ENCODE measurements at places on chromosomes 3 and 15.

GRCh38 chr3:196916221-196916620, 26.1 kb downstream of the NCBP2 start:
- peak; percentile 65 for DNase-seq

GRCh38 chr3:140922634-140923033, 19.0 kb upstream of the SLC25A36 start:
- no peak for DNase-seq

GRCh38 chr3:114674036-114674435, 380.2 kb downstream of the TIGIT start:
- no peak for DNase-seq

DNA sequence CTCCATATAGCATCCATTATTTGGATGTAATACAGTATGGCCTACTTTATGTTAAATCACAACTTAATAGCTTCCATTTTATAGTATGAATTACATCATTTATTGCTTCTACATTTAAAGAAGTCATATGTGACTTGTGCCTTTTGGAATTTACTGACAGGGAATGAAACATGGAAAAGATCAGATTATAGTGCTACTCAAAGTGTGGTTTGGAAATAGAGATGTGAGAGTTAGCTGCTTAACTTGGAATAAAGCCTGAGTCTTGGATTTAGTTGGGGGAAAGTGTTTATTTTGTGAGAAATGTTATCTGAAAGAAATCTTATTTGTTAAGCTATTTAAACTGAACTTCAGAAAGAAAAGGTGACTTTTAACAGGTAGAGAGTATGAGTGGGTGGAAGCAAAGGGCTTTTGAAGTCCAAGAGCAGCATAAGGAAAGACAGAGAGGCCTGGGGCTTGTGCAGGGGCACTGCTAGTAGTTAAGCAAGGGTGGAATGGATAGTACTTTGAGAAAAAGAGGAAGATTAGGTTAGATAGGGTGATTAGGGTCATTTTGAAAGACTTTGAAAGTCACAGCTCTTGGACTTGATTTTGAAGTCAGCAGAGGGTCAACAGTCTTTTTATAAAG, 60.5 kb downstream of the SLMAP start:
- DNase-seq: peak; percentile 7

- DNase-seq: no peak
Observed at GRCh38 chr3:48432411-48433371, 2.8 kb upstream of the PLXNB1 start.

GRCh38 chr3:157407769-157408168, 28.9 kb upstream of the PTX3 start:
- no peak for DNase-seq

DNA sequence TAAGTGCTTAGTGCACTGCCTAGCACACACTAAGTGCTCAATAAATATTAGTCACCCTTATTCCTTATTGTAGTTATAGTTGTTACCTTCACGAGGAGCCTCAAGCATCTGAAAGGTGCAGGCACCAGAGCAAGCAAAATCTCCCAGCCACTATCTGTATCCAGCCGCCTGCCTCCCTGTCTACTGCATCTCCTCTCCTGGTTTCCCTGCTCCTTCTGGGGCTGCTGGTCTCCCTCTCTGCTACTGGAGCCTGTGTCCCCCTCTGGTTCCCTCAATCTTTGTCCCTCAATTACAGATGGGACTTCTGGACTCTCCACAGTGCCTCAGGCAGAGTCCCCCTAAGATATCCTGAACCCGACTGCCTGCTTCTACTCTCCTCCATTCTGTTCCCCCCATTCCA, 18.8 kb downstream of the MYL3 start:
- no peak for DNase-seq

DNA sequence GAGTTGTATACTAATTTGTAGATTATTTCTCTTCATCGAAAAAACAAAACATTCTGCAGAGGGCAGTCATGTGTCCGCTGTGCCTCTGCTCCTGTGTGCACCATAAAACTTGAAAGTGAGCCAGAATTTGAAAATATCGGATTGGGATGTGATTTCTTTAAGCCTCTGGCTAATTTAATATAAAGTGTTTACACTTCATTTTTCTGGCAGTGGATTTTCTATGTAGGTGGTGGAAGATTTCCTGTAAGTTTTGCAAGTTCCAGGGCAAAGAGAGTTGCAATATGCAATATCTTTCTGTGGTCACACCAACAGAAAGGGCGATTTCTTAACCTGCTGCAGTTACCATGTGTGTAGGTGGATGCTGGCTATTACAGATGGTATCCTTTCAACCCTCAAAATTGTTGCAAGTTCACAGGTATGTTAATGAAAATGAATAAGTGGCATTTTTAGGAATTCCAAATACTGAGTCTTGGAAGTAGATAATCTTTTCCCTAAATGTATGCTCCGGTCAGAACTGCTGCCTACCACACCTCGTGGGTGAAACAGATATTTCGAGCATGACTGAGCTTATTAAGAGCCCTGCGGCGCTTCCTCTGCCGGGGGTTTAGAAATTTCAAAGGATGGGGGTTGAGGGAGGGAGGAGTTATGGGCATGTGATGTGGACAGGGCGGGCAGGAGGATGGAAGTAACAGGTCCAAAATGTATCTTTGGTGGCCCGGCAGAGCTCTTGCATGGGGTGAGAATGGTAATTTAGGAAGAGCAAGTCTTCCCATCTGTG, 134.0 kb downstream of the PGPEP1L start:
- peak; percentile 79 for DNase-seq

DNA sequence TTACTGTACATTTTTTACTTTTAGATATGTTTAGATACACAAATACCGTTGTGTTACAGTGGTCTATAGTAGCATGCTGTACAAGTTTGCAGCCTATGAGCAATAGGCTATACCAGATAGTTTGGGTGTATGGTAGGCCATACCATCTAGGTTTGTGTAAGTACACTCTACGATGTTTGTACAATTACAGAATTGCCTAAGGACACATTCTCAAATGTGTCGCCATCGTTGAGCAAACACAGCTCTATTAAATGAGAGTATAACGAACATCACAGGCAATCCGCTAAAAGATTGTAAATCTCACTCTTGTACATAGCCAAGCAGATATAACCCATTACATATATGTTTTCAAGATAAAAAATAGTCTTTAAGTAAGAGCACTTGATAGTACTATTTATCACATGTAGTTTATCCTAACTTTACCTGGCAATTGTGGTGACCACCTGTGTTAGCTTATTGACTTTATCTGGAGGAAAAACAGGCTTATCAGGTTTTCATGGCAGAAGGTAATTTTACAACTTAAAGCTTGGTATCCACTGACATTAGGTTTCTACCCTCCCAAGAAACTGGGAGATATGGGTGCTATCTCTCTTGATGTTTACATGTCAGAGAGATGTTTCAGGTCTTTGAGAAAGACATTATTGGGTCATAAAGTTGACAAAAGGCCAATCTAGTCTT, 898.7 kb downstream of the NSUN3 start:
- DNase-seq: no peak

DNA sequence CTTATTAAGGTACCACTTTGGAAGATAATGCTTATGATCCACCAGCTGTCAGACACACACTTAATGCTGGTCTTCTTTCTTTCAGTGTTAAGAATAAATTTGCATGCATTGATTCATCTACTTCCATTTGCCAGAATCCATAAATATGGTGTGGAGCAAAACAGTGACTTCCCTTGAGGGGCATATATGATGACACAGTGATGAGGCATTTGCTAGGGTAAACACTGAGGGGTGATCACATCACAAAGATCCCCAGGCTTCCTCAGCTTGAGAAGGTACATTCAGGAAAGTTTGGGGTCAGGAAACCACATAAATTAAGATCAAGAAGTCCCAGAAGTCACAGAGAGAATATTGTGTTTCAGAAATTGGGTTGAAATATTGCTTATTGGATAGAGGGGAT, 9.9 kb upstream of the ZBED2 start:
- DNase-seq: no peak

GRCh38 chr3:380801-381200, 184.2 kb downstream of the CHL1 start:
- no peak for DNase-seq

DNA sequence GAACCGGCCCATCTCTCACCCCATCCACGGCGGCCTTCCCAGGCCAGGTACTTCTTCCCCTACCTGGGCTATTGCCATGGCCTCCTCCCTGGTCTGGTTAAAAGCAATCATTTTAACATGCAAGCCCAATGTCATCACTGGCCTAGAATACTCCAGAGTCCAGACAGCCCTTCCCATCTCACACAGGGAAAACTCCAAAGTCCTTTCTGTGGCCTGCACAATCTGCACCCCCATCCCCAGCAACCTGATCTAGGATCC, 45.8 kb upstream of the SLCO2A1 start:
- DNase-seq: no peak

GRCh38 chr3:134319931-134320330, 54.3 kb downstream of the AMOTL2 start:
- no peak for DNase-seq

GRCh38 chr3:150603980-150604319, 829 bp downstream of the SELENOT start:
- DNase-seq: no peak

DNA sequence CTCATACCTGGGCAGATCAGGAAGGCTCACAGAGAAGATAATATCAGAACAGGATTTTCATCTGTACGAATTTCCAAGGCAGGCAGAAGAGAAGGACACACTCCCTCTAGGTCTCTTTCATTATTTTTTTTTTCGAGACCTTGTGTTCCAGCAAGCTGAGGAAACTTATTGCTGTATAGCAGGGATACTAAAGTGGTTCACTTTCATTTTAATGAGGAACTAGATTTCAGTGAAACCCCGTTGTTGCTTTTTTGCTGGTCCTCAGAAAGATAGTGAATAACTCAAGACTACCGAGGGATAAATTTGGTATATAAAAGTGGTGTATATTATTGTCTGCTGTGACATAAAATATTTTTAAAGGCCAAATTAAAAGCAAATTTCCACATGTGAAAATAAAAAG, 24.6 kb downstream of the MEIS2 start:
- no peak for DNase-seq

GRCh38 chr3:172271386-172271976, 176.8 kb downstream of the GHSR start:
- DNase-seq: no peak

DNA sequence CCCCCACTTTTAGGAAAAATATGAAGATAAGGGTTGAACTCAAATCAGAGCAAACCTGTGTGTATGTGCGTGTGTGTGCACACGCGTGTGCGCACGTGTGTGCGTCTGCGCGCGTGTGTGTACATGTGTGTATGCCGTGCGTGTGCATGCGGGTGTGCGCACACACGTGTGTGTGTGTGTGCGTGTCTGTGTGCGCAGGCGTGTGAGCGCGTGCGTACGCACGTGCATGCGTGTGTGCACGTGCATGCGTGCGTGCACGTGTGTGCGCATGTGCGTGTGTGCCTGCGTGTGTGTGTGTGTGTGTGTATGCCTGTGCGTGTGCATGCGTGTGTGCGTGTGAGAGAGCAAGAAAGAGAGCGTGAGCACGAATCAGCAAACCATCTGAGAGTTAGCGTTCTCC, 20.7 kb downstream of the TNK2 start:
- no peak for DNase-seq

GRCh38 chr15:36598529-36599177, 19.2 kb downstream of the CDIN1 start:
- no peak for DNase-seq

GRCh38 chr3:97389936-97390335, 374.6 kb upstream of the ARL6 start:
- DNase-seq: no peak

GRCh38 chr3:194565597-194566190, 67.5 kb downstream of the TMEM44 start:
- no peak for DNase-seq

GRCh38 chr3:172586436-172586835, 63.2 kb upstream of the TNFSF10 start:
- DNase-seq: no peak

DNA sequence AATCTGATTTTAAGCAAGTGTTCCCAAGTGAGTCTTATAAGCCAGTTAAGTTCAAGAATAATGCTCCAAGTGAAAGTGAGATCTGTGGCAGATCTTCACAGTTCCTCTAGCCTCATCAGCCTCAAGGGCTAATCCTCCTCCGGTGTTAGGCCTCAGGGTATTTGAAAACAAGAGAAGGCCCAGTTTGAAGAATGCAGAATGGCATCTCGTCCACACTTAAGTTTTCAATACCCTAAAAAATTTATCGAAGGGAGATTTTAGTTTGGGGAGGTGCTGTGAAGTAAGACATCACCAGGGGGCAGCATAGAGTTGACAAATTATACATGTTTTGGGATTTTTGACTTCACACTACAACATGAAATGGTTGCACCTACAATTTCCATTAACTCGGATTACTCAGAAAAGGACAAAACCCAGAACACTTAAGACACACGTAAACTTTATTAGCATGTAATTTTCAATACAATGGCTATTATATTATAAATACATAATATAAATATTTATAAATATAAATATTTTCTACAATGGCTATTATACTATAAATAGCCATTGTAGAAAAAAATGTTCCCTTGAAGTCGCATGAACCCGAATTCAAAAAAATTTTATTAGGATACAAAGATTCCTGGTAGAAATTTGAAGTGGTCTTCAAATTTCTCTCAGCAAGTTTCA, 2.3 kb upstream of the TMEM266 start:
- peak; percentile 69 for DNase-seq

DNA sequence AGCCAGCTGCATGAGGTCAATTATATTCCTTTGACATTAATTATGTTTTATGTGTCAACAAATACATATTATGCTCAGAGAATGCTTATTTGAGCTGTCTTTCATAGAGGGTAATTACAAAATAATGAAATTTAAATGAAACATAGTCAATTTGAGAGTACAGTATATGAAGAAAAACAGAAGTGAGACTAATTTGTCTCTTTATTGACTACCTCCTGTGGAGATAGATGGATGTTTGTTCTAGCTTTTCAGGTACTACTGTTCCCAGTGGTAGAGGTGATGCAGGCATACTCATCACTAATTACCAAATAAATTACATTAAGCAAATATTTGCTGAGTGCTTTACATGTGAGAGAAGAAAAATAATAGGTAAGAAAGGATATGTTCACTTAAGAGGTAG, 1129.6 kb downstream of the OTOL1 start:
- DNase-seq: no peak

- no peak for DNase-seq
Observed at GRCh38 chr3:164608554-164609276, 469.6 kb downstream of the SI start.

- DNase-seq: no peak
Observed at GRCh38 chr15:25884370-25884769, 21.2 kb upstream of the ATP10A start.

DNA sequence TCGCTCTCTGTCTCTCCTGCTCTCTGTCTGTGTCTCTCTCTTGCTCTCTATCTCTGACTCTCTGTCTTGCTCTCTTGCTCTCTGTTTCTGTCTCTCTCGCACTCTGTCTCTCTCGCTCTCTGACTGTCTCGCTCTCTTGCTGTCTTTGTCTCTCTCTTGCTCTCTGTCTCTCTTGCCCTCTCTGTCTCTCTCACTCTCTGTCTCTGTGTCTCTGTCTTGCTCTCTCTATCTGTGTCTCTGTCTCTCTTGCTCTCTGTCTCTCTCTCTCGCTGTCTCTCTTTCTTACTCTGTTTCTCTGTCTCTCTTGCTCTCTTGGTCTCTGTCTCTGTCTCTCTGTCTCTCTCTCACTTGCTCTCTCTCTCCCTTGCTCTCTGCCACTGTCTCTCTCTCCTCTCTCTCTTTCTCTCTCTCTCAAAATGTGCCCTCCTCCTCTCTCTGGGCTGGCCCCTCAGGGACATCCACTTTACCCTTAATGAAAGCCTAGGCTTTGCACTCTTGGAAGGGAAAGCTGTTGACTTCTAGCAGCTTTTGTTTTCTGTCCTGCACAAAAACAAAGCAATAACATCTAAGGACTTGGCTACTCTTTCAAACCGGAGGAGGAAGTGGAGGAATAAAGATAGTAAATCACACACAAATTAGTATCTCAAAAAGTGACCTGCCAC, 73.9 kb upstream of the NR2E3 start:
- DNase-seq: no peak
